ENCODE measurements at places on chromosomes 11 and 22.

GRCh38 chr22:19105456-19105855 is 16.8 kb downstream of the DGCR2 start:
- no peak for DNase-seq

GRCh38 chr11:63613517-63614135 is 607 bp downstream of the PLAAT3 start:
- DNase-seq, result no peak

GRCh38 chr11:29781268-29781667 is 235.6 kb downstream of the KCNA4 start:
- no peak for DNase-seq

- no peak for DNase-seq
Observed at GRCh38 chr22:38033522-38034277, 23.5 kb upstream of the PICK1 start.

DNA sequence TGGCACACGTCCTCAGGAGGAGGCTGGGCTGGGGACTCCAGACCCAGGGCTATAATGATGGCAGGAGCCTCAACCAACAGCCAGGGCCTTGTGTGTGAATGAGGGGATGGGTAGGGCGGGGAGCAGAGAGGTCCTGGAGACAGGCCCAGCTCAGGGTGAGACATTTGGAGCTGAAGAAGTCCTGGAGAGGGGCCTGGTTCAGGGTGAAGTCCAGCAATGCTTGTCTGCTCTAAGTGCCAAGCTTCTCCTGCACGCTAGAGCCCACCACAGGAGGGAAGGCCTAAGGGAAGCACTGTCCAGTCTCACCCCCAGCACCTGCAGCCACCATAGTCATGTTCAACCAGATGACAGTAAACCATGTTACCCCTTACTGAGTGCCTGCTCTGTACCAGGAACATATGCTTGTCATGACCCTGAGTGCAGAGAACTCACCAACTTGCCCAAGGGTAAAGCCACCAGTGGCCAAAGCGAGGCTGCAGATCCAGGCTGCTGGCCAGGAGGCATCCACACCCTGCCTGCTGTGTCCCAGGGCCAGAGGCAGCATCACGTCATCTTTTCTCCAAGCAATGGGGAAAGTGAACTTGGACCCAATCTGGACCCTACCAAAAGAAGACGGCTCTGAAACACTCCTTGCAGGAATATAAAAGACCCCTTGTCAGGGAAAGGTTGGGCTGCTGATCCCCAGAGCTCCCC is 24.0 kb downstream of the LMO1 start:
- DNase-seq, result no peak

DNA sequence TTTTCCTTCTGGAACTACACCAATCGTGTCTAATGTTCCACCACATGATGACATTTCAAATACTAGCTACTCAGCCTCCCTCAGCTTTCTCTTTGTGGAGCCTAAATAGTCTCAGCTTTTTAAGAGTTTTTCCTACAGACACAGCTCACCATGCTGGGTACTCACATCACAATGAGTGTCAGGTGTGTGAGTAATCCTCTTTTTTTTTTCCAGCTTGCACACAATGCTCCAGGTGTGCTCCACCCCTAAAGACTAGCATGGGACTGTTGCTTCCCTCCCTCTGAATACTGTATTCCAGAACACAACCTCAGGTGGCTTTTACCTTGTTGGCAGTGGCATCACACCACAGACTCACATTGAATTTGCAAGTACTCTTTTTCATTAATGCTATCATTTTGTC is 11.7 kb downstream of the BTG4 start:
- no peak for DNase-seq

DNA sequence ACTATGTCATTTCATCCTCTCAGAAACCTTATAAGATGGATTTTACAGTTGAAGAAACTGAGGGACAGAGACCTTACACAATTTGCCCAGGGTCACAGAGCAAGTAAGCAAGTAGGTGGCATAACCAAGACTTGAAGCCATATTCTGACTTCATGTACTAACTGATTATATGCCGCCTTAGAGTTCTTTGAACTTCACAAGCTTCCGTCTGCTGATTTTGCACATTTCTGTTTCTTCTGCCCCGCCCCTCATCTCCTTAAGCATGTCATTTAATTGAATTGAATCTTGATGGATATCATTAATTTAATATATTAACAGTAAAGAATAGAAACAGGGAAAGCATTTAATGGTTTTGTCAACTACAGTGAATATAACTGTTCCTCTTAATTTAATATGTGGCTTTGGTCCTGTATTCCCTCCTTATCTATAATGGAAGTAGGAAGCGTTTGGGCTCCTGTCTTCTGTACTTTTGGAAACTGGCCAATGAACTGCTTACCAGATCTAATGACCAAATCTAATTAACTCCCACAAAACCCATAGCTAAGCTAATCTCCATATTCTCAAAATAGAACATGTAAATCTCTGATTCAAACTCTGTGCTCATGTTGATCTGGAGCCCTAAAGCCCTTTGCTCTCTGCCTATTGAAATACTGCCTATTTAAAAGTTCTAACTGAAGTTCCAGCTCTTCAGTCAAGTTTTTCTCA is 30.4 kb downstream of the SIK2 start:
- DNase-seq, result no peak

GRCh38 chr11:117295438-117296137 is 4.4 kb downstream of the BACE1-AS start:
- DNase-seq, result no peak

- DNase-seq, result no peak
Observed at GRCh38 chr22:31623592-31624304, 38.3 kb downstream of the PISD start.

Measured in GM18507 (cell line).